ENCODE measurements at places on chromosomes 4 and X.

DNA sequence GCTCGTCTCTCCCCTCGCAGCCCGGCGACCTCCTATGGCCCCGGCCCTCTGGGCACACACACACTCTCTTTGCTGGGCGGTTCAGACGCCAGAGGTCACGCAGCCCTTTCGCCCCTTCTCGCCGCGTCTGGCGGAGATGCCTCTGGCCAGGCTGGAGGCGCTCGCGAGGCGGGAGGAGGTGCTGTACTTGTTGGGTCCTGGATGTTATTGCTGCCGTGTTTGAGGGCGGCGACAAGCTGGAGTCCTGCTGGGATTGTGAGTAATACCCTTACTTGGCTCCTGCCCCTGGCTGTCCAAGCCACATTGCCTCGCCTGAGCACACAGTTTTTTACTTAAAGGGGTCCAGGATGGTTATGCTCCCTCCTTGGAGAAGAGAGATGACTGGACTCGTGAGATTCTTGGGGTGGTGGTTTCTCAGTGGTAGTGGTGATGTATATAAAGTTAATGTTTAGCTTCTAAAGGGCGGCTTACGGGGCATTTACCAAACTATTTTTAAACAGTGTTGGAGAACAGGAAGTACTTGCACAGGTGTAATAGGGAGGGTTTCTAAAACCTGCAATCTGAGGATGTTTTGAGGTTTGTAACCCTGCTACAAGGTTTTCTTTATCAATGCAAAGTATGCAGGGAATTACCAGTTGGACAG, 572 bp downstream of the USP53 start:
- DNase-seq = peak; percentile 78

GRCh38 chrX:130799393-130799792, 103.6 kb downstream of the ENOX2 start:
- DNase-seq = peak; percentile 6

- DNase-seq = no peak
Measured at GRCh38 chrX:66008328-66008970, 31.4 kb downstream of the VSIG4 start.

- DNase-seq = no peak
Measured at GRCh38 chr4:147944249-147944648, 212.4 kb downstream of the ARHGAP10 start.

DNA sequence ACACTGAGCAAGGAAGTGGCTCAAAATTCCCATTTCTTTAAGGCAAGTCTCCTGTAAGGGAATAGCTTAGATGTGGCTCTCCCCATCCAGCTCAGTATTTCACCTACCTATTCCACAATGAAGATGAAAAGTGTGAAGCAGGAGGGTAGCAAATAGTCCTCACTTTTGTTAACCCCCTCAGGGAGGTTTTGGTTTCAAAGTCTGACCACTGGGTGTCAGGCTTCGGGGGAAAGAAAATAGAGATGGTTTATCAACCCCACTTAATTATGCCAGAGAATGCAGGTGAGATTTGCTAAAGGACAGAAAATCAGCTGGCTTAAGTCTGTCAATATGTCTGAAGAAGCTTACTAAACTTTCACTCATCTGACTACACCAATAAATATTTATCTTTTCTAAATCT, 69.5 kb downstream of the DHX15 start:
- DNase-seq = no peak

- DNase-seq = no peak
Measured at GRCh38 chr4:152723236-152723635, 43.4 kb upstream of the TMEM154 start.

GRCh38 chr4:53004497-53005148, 142.5 kb downstream of the RASL11B start:
- no peak for DNase-seq

DNA sequence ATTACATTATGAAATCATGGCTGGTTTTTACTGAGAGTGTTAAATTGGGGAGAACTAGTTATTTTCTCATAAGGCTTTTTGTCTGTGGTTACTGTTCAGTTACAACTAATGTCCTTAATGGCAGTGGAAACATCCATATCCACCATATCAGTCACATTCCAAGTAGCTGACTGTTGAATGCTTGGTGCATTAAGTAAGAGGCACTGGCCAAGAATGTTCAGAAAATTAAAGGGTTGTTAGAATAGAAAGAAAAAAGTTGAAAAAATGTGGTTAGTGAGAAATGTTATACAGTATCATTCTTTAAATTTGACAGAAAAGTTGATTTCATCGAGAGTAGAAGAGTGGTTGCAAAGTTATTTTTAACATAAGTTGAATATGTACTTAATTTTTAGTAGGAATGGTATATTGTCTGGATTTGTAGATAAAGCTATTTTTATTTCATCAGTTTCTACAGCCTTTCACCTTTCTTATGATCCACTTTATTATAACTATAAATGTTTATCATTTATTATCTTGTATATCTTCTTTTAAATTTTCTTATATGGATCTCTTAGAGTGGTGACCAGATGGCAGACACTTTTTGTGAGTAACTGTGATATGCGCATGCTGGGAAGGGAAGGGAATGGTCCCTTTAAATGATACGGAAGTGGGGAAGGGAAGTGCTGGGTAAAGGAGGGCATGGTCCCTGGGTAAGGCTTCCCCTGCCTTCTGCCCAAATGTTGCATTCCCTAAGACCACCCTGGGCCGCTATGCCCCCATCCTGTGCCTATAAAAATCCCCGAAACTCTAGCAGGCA, 2407.1 kb downstream of the ARAP2 start:
- peak; percentile 57 for DNase-seq

DNA sequence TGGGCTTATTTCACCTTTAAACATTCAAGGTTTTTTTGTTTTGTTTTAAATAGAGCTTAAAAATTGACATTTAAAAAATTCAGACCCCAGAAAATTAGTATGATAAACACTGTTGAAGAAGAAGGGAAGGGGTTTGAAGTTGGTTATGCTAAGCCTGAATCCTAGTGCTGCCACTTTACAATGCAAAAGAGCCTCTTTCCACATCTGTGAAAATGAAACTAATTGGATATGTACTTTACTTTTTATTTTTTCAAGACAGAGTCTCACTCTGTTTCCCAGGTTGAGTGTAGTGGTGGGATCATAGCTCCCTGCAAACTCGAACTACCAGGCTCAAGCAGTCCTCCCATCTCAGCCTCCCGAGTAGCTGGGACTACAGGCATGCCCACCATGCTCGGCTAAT, 41.8 kb downstream of the FIP1L1 start:
- no peak for DNase-seq

DNA sequence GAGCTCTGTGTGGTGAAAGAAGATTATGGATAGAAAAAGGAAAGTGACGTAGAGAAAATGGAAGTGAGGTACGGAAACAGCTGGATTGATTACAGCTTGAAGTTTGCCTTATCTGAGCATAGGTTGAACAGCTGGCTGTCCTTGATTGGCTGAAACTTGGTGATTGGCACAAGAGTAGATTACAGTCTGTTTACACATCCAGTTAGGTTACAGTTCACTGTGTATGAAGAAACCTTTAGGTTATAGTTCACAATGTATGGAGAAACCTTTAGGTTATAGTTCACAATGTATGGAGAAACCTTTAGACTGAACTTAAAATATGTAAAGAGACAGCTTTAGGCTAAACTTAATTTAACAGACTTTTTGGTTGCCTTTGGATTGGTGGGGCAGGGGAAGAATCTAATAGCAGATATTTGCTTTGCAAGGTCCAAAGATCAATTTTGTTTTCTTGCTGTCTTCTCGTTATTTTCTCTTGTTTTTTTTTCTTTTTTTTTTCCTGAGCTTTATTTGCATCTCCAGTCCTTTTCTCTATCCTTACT, 15.6 kb upstream of the ART3 start:
- no peak for DNase-seq

DNA sequence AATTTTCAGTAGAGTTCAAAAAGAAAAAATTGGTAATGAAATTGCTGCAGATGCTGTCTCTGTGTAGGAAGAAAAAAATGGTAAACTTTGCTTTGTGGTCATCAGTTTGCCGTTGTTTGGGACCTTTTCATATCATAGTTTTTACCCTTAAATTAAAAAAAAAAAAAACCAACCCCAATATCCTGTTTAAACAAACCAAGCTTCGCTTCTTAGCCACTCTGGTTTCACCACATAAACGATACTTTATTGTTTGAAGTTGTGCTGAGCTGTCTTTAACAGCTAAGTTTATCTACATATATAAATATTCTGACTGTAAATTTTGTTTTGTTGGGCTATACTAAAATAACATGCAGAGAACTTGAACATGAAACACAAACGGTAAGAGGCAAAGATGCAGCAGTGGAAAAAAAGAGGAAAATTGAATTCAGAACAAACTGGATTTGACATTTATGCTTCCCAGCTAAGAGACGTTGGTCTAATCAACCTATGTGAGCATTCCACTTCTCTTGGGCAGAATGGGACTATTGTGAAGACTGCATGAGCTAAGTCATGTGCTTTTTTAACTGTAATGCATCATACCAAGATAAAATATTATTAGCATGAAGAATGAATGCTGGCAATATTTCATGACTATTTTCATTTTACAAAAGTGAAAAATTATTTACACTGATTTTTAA, 15.7 kb upstream of the H2AZ1 start:
- no peak for DNase-seq

- no peak for DNase-seq
Measured at GRCh38 chrX:132442691-132443090, 46.1 kb downstream of the MBNL3 start.

GRCh38 chr4:163382178-163382869, 38.6 kb downstream of the NPY5R start:
- no peak for DNase-seq

- no peak for DNase-seq
Measured at GRCh38 chr4:94700298-94700697, 57.5 kb upstream of the BMPR1B start.

DNA sequence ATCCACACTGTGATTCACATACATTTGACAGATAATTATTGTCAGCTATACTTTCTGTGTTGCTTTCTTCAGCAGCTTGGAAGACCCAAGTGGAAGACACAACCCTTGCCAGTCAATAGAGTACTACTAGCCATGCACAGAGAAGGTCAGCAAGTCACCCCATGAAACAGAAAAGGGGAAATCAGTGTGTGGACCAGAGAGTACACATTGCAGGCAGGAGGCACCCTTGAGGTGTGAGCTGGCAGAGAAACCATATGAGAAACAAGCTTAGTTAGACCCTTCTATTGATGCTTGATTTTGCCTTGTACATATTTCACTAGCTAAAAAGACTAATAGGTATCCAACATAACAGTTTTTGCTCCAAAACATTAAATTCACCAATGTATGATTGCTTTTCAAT, 99.5 kb downstream of the NLGN4X start:
- no peak for DNase-seq

DNA sequence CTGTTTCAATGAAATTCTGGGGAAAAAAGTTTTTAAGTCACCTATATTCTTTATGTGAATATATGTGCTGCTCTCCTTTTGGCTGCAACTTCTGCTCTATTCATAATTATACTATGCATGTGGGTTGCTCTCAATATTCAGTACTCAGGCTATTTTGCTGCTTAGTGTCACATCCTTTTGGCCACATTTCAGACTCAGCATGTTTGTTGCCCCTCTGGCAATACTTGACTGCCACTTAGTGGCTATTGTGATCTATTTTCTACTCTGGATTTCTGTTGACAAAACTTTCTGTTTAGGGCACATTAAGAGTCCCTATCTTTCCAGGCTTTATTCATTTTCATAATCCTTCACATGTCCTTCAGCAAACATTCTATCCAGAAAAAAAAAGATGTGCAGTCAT, 15.8 kb upstream of the CT45A1 start:
- no peak for DNase-seq

DNA sequence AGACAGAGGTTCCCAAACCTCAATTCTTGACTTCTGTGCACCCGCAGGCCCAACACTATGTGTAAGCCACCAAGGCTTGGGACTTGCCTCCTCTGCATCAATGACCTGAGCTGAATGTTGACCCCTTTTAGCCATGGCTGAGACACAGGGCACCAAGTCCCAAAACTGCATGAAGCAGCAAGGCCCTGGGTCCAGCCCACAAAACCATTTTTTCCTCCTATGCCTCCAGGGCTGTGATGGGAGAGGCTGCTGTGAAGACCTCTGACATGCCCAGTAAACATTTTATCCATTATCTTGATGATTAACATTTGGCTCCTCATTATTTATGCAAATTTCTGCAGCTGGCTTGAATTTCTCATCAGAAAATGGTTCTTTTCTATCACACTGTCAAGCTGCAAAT, 85.4 kb downstream of the ITM2A start:
- DNase-seq = no peak

- no peak for DNase-seq
Measured at GRCh38 chr4:105061136-105061696, 85.5 kb upstream of the TET2 start.

GRCh38 chr4:149885896-149886295, 70.3 kb upstream of the IQCM start:
- DNase-seq = peak; percentile 39

GRCh38 chr4:8583655-8584025, 3.4 kb downstream of the GPR78 start:
- no peak for DNase-seq

DNA sequence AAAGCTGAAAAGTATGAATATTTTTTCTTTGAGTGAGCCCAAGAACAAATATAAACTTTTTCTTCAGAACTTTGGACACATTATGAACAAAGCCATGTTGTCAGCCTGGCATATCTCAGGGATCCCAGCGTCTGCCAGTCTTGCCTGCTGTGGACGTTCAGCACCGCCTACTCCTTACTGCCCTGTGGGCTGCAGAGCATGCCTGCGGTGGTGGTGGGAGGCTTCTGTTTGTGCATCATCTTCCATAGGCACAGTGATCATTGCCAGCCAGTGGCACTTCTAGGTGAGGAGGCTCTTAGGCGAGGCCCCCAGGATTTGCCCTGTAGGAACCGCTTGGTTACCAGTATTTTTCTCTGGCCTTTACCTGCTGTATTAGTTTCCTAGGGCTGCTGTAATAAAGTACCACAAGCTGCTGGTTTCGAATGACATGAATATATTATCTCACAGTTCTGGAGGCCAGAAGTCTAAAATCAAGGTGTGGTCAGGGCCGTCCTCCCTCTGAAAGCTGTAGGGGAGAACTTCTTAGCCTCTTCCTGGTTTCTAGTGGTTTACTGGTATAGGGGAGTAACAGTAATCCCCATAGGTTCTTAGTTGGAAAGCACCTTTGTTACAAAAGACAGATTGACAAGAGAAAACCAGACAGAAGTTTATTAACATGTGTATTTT, 15.4 kb downstream of the ANXA3 start:
- DNase-seq = no peak

DNA sequence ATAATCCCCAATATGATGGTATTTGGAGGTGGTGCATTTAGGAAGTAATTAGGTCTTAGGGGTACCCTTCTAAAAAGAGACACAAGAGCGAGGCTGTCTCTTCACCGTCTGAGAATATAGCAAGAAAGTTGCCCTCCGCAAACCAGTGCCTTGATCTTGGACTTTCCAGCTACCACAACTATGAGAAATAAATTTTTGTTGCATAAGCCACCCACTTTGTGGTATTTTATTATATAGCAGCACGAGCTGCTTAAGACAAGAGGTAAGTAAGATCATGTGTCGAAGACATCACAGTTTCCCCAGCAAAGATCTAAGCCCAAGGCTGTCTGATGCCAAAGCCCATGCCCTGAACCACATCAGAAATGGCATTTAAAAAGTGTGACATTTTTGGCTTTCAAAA, 9.6 kb upstream of the EXOSC9 start:
- peak; percentile 38 for DNase-seq

GRCh38 chr4:52410971-52411370, 248.1 kb downstream of the USP46 start:
- no peak for DNase-seq
